ENCODE measurements at places on chromosomes 13 and 19.

DNA sequence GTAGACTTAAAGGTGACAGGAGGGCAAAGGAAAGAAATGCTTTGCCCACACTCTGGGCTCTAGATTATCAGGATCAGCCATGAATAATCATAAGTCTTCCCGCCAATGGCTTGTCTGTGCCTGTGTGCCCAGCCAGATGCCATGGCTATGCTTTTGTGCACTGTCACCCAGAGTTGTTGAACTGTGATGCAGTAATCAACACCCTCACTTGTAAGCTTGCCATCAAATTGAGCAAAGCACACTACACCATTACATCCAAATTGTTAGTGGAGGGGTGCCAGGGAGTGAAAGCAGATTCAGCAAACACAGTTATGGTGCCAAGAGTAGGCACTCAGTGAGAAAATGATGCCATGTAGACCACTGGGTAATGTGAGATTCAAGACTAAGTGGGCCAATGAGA lies 845.3 kb upstream of the MIR17HG start:
- DNase-seq = no peak

DNA sequence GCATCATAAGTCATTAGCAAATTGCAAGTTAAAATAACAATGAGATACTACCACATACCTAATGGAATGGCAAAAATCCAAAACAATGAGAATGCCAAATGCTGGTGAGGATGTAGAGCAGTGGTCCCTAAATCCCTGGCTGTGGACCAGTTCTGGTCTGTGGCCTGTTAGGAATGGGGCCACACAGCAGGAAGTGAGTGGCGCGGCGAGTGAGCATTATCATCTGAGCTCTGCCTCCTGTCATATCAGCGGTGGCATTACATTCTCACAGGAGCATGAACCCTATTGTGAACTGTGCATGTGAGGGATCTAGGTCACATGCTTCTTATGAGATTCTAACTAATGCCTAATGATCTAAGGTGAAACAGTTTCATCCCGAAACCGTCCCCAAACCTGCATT lies 1694.4 kb downstream of the EFNB2 start:
- DNase-seq = no peak

- no peak for DNase-seq
Measured at GRCh38 chr13:59677430-59677829, 486.3 kb downstream of the DIAPH3 start.

- DNase-seq = peak; percentile 42
Measured at GRCh38 chr19:37867831-37868230, 38.6 kb downstream of the WDR87 start.

DNA sequence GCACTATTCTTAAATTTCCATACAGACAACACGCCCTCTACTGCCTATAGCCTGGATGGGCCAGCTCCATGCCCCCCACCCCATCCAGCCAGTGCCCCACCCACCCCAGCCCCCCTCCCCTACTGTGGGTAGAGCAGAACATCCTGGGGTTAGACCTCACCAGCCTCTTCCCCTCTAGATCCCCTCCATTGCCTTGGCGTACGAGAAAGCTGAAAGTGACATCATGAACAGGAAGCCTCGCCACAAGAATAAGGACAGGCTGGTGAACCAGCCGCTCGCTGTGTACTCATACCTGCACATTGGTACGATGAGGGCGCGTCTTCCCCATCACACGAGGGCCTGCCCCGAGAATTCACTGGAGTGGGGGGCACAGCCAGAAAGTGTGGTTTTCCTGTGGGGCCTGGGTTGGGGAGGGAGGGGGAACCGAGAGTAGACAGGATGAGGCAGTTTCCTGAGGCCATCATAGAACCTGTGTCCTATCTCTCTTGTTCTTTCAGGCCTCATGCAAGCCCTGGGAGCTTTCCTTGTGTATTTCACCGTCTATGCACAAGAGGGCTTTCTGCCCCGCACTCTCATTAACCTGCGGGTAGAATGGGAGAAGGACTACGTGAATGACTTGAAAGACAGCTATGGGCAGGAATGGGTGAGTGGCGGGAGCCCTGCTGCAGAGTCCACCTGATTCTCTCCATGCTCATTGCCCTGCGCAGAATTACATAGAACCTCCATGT lies 29.1 kb downstream of the ATP12A start:
- DNase-seq = no peak

- no peak for DNase-seq
Measured at GRCh38 chr13:27130223-27130978, 41.2 kb downstream of the USP12 start.

- no peak for DNase-seq
Measured at GRCh38 chr19:17246681-17247425, 1.1 kb upstream of the NR2F6 start.

DNA sequence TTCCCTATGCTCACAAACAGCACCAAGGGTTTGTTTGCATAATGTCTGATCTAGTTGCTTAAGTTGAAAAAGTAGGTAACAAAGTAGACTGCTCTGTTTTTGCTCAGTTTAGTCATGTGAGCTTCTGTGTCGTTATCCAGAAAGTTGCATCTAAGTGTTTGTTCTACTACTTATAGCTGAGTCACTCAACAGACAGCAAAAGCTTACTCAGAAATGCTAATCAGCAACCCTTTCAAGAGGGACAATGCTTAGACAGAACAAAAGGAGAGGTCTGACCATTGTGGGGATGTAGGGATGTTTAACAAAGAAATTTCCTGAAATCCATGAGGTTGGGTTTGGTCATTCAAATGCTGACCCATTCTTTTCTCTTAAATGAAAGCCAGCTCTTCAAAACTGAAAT lies 106.4 kb downstream of the ATP8A2 start:
- DNase-seq = no peak

GRCh38 chr13:51768378-51768921 lies 35.5 kb downstream of the DHRS12 start:
- DNase-seq = no peak

DNA sequence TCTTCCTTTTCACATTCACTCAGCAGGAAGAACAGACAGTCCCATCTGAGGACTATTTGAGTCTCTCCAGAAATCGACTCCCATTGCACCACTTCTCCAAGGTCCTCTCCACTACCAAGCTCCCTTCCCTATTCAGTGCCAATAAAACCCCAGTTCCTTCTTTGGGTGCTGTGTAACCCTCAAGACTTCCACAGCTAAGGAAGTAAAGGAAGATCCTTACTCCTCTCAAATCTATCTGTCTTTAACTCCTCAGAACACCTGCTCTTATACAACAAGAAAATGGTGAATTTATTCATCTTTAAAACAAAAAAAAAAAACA lies 29.2 kb upstream of the TM9SF2 start:
- no peak for DNase-seq
